Type B pancreatic cell (in vitro differentiated cells): ENCODE measurements at places on chromosomes 13 and 19. TPM values are rescaled to one million over a fixed set of nuclear protein-coding genes. Genes with fewer than 3 reads are reported as not detected.

The ZNF723 gene
- total RNA-seq: not detected in 2 replicates

DNA sequence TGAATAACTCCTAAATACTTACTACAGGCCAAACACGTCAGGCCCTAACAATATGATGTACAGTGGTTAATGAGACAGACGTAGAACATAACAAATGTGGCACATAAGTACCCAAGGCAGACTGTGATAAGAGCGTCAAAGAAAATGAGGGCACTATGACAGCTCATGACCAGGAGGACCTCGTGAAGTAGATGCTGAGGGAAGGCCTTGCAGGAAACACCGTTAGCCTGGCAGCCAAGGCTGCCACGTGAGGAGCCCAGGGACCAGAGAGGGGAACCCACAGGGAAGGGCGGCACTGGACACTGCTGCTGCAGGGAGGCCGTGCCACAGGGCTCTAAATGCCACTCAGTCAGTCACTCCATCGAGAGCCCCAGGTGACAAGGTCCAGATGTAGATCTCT lies 5.7 kb downstream of the TUBGCP3 start:
- no peak for DNase-seq

GRCh38 chr19:11814700-11815035 lies 595 bp downstream of the ZNF440 start:
- DNase-seq: no peak

GRCh38 chr13:102100234-102100633 lies 301.6 kb downstream of the FGF14 start:
- no peak for DNase-seq

DNA sequence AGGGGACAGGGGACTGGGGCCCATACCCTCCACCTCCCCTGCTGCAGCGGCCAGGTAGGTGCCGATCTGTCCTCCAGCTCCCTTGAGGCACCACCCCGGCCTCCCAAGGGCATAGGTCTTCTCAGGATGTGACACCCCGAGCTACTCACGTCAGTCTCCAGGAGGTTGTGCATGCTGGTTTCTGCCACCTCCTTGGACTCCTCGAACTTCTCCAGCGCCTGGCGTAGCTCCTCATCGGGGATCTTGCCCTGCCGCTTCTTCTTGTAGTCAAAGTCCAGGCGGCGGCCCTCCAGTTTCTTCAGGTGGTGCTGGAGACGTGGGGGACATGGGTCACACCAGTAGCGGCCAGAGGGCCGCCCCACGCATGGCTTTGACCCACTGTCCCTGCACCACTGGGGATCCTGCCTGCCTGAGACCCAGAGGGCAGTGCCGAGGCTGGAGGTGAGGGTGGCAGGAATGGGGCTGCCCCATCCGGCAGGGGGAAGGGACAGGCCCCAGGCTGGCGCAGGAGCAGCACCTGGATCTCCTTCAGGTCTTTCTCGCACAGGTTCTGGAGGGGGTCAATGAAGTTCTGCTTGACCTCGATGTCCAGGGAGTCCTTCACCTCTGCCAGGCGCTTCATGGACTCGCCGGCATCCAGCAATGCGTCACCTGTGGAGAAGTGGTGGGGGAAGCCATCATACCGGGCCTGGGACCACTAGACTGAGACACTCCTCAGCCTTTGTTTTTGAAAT lies 20.4 kb downstream of the MPND start:
- DNase-seq: no peak
